Colonic mucosa (tissue), 4 donors: ENCODE measurements at places on chromosomes 2 and 18.

DNA sequence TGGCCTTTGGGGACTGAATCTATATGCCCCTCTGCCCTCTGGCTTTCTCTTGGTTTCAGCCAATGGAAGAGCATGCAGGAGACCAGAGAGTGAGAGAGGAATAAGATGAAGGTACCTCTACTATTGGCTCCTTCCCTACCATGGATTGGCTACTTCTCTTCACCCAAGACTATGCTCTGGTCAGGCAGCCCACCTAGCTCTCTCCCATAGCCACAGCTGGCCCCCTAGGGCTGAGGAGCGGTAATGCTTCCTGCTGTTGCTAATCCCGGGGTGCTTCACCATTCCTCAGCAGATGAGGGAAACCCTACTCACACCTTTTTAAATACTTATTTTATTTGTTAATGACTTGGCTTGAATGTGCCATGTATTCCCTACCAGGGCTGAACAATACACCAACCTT, 142.4 kb downstream of the MREG start:
- no peak for DNase-seq

GRCh38 chr18:41745166-41746049, 209.6 kb upstream of the PIK3C3 start:
- DNase-seq: peak; percentile 29

DNA sequence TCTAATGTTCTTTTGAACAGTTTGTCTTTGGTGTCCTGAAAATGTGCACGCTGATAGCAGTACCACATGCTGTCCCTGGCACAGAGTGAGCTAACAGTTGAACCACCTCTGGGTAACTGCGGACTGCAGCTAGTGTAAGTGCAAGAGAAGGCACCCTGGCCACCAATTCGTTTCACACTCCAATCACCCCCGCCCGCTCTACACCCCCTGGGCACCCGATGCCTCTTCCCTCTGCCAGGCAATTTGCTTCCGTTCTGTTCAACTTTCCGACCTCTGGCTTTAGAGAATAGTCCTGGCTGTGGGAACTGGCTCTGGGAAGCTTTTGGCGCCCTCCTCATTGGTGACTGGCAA, 1.4 kb downstream of the DOCK10 start:
- peak; percentile 51 for DNase-seq

GRCh38 chr2:212979046-212979612, 172.3 kb downstream of the IKZF2 start:
- DNase-seq: no peak

DNA sequence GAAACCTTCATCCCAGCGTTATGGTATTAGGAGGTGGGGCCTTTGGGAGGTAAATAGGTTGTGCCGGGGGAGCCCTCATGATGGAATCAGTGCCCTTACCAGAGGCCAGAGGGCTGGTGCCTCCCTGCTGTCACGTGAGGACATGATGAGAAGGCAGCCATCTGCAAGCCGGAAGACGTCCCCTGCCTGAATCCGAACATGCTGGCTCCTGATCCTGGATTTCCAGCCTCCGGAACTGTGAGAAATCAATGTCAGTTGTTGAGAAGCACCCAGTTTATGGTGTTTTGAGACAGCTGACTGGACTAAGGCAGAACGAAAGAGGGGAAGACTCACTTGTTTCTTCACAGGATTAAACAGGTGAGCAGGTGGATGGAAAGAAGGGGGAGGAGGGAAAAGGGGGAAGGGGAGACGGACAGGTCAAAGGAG, 13.0 kb upstream of the KLF11 start:
- DNase-seq: peak; percentile 70

DNA sequence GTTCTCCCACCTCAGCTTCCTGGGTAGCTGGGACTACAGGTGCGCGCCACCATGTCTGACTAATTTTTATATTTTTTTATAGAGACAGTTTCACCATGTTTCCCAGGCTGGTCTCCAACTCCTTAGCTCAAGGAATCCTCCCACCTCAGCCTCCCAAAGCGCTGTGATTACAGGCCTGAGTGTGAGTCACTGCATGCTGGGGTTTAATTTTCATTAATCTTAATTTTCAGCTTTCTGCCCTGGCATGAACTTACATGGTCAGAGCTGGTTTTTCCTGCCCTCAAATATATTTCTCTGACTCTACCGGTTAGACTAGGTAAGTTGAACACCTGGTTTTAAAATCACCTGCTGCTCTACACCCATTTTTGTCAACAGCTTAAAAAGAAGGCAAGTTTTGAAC, 3.1 kb downstream of the MARCHF7 start:
- no peak for DNase-seq

DNA sequence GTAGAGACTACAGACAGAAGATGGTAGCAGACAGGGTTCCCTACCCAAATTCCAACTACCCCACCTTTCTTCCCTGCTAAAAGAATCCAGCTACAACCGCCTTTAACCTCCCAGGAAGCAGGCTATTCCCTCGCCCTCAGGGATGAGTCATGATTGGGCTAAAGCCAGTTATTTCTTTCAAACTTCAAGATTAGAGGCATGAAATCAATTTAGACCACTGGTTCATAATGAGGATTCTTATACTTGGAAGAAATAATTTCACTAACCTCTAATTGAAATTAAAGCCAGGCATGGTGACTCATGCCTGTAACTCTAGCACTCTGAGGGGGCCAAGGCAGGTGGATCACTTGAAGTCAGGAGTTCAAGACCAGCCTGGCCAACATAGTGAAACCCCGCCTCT, 20.0 kb downstream of the TRIP12 start:
- peak; percentile 27 for DNase-seq

GRCh38 chr2:140814141-140814540, 1316.7 kb downstream of the LRP1B start:
- no peak for DNase-seq

DNA sequence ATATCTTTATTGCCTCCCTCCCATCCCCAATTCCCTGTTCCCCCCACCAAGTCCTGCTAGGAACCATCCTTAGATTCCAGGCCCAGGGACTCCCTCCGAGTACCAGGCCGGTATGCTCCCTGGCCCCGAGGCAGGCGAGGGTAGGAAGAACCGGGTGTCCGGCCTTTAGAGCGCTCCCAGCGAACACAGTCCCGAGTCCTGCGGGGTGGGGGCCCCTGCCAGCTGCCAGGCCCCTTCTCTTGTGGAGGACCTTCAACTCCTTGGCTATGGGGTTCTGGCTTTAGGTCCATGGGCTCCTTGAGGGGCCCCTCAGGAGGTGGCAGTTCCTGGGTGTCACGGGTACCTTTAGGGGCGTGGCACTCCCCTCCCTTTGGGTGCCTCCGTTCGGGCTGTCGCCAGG, 4.4 kb downstream of the BCS1L start:
- no peak for DNase-seq

- DNase-seq: no peak
Measured at GRCh38 chr18:46939337-46939963, 22.0 kb downstream of the KATNAL2 start.

- no peak for DNase-seq
Measured at GRCh38 chr18:45119876-45120275, 439.2 kb downstream of the SETBP1 start.

DNA sequence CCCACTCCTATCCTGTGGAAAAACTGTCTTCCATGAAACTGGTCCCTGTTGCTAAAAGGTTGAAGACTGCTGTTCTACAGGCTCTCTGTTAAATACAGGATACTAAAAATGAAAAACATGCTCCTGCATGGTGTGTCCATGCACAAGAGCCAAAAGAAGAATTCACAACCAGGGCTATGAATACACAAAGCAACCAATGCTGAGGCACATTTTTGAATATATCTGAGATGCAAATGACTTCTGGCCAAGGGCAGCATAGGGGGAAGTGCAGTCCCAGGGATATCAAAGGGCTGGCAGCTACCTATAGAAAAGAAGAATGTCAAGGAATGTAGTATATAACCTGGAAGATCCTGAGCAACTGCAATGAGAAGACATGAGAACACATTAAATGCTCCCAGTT, 6.6 kb downstream of the NEMP2 start:
- DNase-seq: no peak

- no peak for DNase-seq
Measured at GRCh38 chr2:120450196-120450820, 104.4 kb downstream of the INHBB start.

GRCh38 chr2:65566617-65567016, 134.2 kb upstream of the SPRED2 start:
- DNase-seq: no peak

- DNase-seq: no peak
Measured at GRCh38 chr2:8893474-8893873, 56.1 kb upstream of the KIDINS220 start.

GRCh38 chr18:4016391-4017049, 438.6 kb downstream of the DLGAP1 start:
- DNase-seq: no peak

DNA sequence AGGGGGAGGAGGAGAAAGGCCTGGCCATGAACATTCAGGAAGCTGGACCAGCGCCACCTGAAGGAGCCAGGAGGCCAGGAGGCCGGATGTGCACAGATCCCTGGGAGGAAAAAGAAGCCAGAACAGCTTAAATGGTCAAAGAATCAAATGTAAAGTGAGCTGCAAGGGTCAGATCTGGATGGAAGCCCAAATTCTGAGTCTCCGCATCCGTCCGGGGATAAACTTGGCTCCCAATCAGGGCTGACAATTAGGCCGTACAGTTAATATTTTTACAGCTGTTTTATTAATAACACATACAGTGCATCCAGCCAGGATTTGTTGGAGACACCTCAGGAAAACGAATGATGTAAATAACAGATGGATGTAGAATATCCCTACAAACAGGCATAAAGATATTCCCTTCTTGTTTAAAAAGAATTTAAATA, 495.1 kb upstream of the TCF4 start:
- peak; percentile 17 for DNase-seq

GRCh38 chr2:23534771-23535170, 149.8 kb downstream of the KLHL29 start:
- no peak for DNase-seq

DNA sequence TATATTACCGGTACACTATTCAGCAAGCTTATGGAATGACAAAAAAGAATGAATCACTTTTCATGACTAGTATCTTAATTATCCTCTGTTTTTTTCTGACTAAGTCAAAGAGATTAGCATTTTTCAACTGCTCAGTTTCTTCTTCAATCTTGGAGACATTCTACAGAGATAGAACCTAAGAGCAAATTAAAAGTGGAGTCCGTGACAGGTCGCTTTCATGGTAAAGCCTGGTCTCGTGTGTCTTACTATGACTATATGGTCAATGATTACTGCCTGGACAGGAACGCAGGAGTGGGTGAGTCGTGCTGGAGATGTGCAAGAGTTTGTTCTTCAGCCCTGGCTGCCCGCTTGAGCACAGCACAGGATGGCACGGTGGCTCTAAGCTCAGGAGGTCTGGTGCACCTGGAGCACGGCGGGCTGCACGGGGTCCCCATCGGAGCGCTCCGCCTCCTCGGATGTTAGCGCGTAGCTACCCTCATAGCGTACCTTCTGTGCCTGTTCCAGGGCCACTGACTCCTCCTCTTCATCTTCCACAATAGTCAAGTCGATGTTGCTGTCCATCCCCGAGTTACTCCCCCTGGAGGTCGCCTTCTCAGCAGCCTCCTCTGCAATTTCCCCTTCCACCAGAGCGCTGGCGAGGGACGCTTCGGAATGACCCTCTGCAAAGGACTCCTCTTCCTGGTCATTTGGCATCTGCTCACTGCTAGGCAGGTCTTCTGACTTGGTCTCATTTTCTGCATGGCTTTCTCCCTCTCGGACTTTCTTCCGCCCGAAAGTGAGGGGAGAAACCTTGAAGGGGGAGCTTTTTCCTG, 11.1 kb downstream of the CAVIN2 start:
- DNase-seq: no peak

GRCh38 chr18:30527226-30527625, 515.3 kb downstream of the DSC3 start:
- no peak for DNase-seq

DNA sequence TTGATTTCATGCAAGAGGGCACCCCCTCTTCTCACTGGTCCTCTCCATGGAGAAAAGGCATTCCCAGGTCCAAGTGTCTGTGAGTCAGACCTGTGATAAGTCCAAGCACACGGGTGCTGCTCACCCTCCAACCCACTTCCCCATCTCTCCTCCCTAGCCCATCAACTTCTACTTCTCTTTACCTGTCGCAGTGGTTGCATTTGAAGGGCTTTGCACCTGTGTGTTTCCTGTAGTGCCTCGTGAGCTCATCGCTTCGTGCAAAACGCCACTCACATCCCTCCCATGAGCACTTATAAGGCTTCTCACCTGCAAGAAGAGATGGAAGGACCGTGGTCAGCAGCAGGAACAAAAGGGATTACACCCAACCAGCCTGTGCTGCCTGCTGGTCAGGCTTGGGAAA, 77.5 kb downstream of the KLF7 start:
- DNase-seq: no peak

- no peak for DNase-seq
Measured at GRCh38 chr18:59629894-59630293, 67.3 kb downstream of the CCBE1 start.

DNA sequence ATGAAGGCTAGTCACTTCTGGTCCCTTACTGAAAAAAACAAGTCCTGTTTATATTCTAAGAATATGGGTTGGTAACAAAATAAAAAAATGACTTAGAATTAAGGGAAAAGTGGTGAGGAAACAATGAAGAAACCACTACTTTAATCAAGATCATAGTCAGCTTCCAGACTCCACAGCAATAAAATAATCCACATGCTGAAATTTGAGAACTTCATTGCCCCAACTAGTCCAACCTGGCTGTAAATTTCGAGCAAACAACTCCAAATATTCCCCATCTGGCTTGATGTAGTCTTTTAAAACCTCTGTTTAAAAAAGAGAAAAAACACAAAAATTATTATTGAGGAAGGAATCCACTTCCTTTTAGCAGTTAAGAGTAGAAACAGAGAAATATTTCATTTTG, 32.5 kb downstream of the METTL4 start:
- no peak for DNase-seq

DNA sequence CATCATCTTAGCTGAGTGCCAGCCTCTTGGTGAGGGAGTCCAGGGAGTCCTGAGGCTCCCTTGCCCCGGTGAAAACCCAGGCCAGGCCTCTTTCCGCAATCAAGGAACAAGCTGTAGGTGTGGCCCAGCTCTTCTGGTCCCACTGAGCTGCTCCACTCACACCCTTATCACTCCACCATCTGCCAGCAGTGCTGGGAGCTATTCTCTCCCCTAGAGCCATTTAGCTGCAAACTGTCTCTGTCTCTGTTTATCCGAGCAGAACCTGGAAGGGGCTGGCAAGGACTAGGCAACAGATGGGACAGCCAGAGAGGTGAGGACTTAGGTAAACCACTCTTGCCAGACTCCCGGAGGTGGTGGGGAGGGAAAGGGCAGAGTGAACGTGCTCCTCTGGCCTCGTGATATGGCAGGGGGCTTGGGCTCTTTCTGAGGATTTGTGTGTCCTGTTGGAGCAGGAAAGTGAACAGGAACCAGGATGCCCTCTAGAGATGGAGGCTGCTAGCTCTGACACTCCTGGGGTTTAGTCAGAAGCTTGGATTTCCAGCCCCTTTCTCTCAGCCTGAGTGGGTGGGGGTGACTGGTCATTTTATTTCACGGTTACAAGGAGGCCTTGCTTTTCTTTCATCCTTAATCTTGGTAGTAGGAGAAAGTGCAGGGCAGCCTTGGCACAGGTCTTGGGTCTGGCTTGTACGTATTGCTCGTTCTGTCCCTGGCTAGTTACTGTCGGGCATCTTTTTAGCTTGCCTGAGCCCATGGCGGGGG, 19.6 kb downstream of the B3GNT2 start:
- DNase-seq: peak; percentile 28
